Stimulated activated CD8-positive, alpha-beta memory T cell treated with anti-CD3 and anti-CD28 coated beads, Interleukin-4, amount 100 ng/mL, for 4 hours (primary cell): ENCODE measurements at places on chromosomes 1 and 21.
A peak's percentile ranks its signal among the peaks of the same experiment; 100 is the strongest.

DNA sequence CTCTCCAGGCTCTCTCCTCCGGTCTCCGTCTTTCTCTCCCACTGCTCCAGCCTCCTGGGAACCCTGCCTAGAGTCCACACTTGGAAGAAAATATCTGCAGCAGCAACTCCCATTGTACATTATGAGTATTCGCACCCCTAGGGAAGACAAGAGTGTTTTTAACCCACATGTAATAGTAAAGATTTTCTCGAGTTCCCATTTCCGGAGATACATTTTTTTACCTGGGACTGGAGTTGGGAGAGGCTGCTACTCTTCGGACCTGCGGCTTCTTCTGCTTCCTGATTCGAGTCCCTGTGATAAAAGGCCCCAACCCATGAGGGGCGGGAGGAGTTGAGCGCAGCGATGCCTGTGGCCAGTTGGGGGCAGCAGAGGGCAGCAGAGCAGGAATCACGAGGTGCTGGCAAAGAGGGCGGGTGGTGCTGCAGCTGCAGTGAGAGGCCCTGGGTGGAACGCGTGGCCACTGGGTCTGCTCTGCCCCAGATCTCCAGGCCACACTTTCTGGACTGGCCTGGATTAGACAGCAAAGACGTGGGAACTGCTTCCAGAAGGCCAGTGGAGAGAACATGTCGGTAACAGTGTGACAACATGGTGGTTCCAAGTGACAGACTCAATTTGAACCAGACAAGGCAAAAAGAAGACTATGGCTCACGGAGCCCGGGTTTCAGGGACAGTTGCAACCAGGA, 221.0 kb upstream of the CSF3R start:
- DNase-seq = peak; percentile 3

DNA sequence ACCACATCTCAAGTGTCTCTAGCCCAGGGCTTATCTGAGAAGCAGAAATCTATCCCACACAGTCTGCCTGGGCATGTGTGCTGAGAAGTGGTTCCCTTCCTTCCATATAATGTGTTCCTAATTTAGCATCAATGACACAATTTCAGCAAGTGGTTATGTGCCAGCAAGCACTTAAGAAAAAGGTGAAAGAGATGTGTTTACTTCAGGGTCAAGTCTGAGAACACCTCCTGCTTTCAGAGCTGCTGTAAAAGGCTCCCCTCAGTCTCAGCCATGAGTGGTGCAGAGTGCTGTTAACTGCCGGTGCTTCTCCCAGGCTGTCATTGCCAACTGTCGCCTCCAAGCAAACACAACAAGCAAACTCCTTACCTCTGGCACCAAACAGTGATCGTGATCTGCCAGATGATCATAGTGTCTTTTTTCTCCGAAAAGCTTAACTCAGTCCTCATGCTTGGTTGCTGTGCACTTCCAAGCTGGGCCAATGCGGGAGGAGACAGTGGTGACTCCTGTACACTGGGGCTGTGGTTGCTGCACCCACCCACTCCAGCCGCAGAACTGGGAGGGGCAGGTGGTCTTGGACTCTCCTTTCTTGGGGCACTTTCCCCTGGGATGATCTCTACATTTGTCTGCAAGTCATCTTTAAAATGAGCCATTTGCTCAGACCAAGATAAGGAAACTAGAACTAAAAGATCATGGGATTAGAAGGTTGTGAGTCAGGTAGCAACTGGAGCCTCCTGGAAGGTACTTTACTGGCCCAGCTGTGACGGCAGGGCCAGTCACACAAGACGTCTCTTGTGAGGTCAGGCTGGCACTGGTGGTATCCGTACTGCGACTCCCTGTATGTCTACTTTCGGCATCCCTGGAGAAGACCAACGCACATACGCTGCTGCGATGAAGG, 32.4 kb downstream of the ATP1A1 start:
- no peak for DNase-seq

DNA sequence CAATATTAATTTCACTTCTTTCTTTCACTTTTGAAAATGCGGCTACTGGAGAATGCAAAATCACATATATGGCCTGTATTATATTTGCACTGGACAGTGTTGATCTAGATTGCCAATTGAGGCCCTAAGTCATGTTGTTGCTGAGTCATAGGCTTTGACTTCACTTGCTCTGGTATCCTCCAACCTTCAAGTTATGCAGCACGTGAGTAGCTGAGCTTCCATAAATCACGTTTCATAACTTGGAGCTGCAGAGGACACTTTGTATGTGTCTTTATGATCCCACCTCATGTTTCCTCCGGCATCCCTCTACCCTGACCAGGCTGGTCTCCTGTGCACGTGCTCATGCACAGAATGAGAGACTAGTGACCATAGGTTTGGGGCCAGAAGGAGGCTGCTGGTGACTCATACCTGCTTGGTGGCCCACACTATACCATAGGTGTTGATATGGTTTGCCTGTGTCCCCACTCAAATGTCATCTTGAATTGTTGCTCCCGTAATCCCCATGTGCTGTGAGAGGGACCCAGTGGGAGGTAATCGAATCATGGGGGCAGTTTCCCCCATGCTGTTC, 103.0 kb upstream of the TSPAN2 start:
- no peak for DNase-seq

DNA sequence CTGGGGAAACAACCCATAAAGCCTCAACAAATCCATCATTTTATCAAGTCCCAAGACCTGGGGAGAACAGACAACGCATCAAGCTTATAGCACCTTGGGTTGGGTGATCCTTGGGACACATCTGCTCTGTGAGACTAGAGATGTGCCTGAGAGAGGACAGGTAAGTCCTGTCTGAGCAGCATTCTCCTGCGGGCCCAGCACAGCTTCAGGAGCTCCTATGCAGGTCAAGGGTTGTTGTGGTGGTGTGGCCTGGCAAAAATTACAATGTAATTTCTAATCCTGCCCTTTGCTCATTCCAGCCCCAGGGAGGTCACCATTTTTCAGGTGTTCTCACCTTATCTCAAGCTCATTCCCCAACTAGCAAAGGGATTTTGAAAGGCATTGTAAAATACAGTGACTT, 608.1 kb upstream of the CAMK1G start:
- DNase-seq = no peak

DNA sequence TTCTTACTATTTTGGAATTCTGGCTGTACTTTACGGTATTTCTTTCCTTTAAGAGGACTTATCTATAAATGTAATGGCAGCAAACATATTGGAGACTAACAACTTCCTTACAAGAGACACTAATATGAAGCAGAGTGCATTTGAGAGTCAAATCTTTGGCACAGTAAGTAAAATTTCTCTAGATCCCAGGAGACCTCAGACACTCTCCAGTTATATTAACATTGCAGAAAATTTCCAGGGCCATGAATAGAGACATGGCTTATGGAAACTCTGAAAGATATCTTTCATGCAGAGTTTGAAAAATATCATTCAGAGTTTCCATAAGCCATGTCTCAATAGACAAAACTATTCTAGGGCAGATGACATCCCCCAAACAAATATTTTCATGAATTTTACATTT, 51.2 kb downstream of the IL23R start:
- DNase-seq = no peak

DNA sequence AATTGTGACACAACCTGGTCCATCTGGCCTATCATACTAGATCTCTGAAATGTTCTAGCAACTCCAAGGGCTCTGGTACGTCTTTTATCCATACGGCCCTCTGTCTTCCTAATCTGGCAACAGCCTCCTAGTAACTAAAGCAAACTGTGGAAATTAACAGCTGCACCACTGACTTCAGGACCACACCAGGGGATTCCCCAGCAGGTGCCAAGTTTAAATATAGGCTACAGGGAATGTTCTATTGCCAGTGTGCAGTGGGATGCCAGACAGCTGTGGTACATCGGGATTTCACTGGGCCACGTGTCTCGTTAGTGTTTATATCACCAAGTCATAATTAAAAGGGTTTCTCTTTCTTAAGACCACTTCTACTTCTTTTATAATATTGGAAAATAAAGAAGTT, 94.3 kb downstream of the RGS2 start:
- DNase-seq = no peak

- DNase-seq = no peak
These were observed 86.5 kb upstream of the RGS1 start for GRCh38 chr1:192489047-192489446.
